ENCODE measurements at places on chromosomes 3 and 15.

DNA sequence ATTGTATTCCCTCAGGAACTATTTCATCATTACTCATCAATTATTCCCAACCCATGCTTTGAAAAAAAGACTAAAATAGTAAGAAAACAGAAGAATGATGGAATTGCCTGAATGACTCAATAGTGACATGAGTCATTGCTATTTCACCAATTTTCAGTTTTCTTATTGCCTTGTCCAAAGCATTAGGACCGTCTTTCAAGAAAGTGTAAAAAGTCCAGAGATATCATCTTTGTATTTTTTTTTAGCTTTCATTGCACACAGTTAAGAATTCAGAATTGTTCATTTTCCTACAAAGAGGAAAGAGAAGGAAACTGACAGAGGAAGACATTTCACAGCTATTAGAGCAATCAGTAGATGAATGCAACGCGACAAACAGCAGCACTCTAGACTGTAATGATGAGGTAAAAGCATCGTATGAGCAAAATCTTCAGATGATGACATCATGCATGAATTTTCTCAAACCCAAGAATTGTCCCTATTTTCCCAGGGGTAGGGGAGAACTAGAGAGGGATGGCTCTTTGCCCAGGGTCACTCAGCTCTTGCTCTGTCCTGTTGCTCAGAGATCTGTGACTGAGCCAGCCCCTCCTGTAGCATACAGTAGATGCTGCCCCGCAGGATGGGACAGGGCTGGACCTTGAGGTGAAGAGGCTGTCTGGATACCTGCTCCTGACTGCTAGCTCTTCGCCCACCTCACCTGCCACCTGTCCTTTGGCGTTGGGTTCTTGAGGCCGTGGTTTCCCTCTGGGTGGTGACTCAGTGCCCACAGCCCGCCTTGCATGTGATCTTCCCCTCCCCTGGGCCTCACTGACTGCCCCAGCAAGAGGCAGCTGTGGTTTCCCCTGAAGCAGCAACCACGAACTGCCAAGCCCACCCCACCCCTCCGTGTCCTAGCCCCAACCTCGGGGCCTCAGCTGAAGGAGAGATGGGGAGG is 84.8 kb downstream of the PPCDC start:
- DNase-seq = peak; percentile 53

DNA sequence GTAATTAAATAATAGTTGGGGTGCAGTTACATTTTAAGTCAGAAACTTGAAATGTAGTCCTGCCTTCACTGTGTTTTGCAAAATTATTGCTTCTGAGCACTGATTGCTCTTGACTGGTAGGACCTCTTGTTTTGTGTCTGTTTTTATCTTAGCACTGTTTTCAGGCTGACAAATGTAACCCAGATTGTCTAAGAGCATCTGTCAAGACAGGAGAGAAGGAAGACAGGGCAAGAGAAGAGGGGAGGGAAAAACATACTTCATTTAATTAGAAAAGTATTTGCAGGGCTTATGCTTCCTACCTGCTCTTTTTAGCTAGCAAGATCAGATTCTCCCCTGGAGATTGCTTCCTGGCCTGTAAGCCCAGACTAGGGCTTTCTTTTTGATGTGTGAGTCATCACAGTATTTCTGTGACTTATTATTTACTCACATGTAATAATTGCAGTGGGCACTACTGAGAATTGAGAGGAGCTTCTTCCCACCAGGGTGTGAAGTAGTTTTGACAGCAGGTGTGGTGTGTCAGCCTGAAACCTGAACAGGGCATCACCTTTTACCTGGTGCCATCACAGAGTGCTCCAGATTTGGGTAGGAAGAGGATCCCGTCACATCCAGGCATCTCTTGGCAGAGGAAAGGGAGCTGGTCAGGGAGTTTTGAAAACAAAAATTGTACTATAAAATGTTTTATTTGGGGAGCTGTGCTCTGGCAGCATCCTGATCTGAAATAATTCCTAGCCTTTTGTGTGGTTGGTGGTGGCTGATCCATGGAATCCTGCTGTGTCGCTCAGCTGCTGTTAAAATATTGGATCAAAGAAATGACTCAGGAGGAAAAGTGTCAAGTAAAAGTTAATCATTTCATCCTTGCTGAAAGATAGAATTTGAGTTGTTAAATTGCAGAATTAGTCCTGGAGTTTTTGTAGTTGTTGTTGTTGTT is 98.2 kb downstream of the TMEM108 start:
- DNase-seq = no peak

- no peak for DNase-seq
These were observed 139.1 kb downstream of the NSMCE3 start for GRCh38 chr15:29130476-29130875.

DNA sequence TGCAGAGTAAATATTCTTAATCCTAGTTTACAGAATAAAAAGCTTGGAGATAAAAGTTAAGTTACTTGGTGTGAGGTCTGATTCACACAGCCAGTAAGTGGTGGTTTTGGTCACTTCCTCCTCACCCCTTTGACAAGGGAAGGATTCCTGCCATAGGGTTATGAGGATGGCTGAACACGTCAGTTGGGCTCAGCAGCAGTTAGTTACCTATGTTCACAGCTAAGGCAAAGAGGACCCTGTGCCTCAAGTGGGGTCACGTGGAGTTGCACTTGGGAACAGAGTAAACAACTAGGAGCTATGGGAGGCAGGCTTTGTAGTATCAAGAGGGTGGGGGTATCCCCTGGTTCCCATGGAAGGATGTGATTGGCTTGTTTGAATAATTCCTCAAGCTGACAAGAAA is 232.2 kb downstream of the UBE2E2 start:
- no peak for DNase-seq

GRCh38 chr15:95874637-95875036 is 455.9 kb upstream of the NR2F2 start:
- no peak for DNase-seq

- no peak for DNase-seq
These were observed 553 bp upstream of the RTP4 start for GRCh38 chr3:187367561-187368103.

All from SIG-M5 (cell line).